ENCODE measurements at places on chromosomes 2 and 18.

- DNase-seq = no peak
Observed at GRCh38 chr2:176581557-176582165, 312.4 kb downstream of the MTX2 start.

DNA sequence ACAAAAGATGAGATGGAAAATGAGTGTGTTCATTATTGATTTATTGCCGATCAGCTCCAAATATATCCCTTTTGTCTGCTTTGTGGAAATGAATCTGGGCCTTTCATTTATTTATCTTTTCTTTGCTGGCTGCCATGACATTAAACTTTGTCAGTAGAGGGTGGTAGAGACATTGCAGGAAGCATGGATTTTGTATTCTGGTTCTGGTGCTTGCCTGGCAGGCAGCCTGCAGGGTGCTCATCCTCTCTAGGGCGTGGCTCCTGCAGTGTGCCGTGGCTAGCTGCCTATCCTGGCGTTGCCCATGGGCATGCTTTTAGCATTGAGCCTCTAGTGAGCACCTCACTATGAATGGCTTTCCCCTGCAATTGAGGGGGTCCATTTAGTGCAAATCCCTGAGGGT lies 593.1 kb downstream of the RNF144A start:
- no peak for DNase-seq

DNA sequence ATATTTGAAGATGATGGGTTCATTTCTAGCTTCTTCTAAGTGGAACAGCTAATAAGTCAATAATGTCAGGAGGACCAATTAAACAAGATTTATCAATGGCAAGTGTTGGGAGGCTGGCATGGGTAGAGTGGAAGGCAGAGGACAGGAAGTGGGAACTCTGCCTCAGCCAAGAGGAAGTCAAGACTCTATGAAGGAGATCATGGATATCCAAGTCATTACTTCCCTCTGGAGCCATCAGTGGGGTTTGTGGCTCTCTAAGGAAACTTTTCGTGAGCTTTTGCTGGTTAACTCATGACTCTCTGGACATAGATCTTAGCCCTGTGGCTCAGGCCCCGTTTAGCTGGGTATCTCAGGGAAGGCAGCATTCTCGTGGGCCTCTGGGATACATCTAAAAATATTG lies 410.4 kb upstream of the ID2 start:
- DNase-seq = no peak

DNA sequence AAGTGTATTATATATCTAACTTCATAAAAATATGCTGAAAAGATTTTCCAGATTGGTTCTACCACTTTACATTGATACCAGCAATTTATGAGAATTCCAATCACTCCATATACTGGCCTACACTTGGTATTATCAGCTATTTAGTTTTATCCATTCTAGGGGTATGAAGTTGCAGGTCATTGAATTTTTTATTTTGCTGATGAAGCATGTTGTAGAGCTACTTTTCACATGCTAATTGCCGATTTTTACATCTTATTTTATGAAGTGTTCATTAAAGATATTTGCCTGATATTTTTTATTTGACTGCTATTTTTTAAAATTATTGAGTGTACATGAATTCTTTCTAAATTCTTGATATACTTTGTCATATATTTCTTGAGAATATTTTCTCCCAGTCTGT lies 542.1 kb downstream of the ADCYAP1 start:
- DNase-seq = no peak

GRCh38 chr2:10668402-10669012 lies 21.3 kb downstream of the NOL10 start:
- no peak for DNase-seq

DNA sequence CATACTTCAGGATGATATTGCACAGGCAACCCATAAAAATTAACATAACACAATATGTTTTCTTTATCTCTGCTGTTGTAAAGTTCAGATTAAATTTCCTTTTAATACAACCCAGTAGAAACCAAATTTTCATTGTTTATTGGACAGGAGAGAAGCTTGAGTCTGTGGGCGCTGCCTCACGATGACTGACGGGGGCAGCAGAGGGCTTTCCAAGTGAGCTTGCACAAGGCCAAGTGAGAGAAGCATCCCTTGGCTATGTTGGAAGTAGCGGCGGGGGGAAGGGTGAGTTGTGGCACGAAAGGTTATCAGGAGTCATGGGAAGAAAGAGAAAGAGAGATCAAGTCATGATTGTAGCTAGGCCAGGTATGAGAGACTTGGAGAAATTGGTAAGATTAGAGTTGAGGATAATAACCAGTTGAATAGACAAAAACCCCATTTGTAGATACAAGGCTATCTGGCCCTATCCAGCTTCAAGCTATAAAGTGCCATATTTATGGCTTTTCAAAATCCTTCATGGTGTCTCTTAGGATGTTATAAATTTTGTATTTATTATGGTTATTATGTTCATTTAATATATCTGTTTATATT lies 413.7 kb upstream of the FAM98A start:
- DNase-seq = no peak

GRCh38 chr2:54872780-54873179 lies 149.3 kb downstream of the EML6 start:
- DNase-seq = no peak

DNA sequence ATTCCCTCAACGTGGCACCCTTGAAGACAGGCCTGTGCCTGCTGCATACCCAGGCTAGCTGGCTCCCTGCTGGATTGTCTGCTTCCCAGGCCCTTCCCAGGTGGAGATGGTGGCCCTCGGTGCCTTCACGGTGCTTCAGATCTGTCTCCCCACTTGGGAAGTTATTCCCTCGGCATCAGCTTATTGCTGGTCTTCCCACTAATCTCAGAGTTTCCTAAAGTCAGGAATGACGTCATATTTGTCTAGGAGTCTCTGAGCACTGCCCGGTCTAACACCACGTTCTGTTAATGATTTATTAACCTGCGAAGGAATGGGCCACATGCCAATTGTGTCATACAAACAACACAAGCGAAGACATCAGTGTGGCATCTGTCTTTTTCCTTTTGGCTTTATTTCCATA lies 269.8 kb upstream of the ID2 start:
- DNase-seq = no peak

- no peak for DNase-seq
Observed at GRCh38 chr2:106130251-106130998, 63.7 kb downstream of the UXS1 start.

- no peak for DNase-seq
Observed at GRCh38 chr2:207472343-207473048, 57.3 kb upstream of the CREB1 start.

DNA sequence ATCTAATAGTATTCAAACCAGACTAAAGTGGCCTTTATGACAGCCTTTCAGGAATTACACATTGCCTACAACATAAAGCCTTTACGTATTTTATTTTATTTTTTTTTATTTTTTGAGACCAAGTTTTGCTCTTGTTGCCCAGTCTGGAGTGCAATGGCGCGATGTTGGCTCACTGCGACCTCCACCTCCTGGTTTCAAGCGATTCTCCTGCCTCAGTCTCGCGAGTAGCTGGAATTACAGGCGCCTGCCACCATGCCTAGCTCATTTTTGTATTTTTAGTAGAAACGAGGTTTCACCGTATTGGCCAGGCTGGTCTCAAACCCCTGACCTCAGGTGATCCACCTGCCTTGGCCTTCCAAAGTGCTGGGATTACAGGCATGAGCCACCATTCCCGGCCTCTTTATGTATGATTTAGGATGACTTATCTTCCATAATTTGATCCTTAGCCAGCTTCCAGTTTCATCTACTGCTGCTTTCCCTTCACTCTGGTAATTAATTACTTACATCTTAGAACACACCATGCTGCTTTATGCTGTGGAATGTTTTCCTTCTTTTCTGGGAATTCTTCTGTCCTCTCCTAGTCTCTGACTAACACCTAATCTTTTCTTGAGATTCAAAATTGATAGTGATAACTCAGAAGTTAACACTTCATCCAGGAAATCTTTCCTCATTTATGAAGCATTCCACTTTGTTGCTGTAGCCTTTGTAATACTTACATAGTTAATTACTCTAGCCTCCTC lies 2.6 kb downstream of the USP14 start:
- DNase-seq = no peak

GRCh38 chr18:6661692-6662415 lies 67.7 kb upstream of the ARHGAP28 start:
- no peak for DNase-seq

DNA sequence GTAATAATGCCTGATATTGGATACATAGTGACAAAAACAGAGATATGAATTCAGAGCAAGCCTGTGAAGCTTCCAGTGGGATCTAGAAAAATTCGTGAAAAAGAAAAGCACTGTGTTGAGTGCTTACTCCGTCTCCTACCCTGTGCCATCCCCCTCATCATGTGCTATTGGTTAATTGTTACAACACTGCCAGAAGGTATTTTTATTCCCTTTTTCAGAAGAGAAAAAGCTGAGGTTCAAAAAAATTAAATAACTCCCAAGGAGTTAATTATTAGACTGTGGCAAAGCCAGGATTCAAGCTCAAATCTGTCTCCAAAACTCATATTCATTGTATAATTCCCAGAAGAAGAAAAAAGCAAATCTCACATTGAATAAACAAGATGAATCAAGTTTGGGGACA lies 735.5 kb upstream of the ACVR2A start:
- DNase-seq = no peak

- DNase-seq = no peak
Observed at GRCh38 chr2:170162271-170162632, 15.7 kb upstream of the MYO3B start.

DNA sequence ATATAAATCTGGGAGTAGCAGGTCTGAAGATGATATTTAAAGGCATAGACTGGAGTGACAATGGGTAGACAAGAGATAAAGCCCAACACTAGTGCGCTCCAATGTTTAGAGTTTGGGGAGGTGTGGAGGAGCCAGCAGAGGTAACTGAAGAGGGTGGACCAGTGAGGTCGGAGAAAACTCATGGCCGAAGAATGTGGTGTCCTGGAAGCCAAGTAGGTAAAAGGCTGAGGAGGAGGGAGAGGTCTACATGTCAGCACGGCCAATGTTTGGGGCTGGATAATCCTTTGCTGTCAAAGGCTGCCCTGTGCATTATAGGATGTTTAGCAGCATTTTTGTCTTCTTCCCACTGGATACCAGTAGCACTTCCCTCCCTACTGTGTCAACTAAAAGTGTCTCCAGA lies 78.8 kb upstream of the KCNE4 start:
- no peak for DNase-seq

- DNase-seq = no peak
Observed at GRCh38 chr2:237556773-237557632, 9.4 kb upstream of the PRLH start.

GRCh38 chr2:3460156-3460555 lies 59.2 kb downstream of the ADI1 start:
- DNase-seq = no peak

DNA sequence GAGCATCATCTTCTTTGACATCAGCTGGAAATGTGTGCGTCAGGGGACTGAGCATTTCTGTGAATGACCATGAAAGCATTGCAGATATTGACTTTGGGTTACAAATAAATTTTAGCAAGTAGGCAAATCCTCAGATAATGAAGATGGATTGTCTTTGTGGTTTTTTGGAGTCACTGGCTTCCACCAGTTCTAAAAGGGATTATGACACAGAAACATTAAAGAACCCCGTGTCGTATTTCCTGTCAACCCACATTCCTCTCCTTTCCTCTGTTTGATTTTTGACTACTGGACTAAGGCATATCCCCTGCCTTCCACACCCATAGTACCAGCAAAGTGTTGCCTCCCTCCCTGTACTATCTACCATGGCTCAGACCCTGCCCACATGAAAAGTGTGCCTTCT lies 268.1 kb downstream of the MYO3B start:
- no peak for DNase-seq

GRCh38 chr2:188628989-188629752 lies 337.5 kb downstream of the GULP1 start:
- DNase-seq = no peak

- no peak for DNase-seq
Observed at GRCh38 chr2:6835467-6835866, 30.2 kb downstream of the CMPK2 start.

DNA sequence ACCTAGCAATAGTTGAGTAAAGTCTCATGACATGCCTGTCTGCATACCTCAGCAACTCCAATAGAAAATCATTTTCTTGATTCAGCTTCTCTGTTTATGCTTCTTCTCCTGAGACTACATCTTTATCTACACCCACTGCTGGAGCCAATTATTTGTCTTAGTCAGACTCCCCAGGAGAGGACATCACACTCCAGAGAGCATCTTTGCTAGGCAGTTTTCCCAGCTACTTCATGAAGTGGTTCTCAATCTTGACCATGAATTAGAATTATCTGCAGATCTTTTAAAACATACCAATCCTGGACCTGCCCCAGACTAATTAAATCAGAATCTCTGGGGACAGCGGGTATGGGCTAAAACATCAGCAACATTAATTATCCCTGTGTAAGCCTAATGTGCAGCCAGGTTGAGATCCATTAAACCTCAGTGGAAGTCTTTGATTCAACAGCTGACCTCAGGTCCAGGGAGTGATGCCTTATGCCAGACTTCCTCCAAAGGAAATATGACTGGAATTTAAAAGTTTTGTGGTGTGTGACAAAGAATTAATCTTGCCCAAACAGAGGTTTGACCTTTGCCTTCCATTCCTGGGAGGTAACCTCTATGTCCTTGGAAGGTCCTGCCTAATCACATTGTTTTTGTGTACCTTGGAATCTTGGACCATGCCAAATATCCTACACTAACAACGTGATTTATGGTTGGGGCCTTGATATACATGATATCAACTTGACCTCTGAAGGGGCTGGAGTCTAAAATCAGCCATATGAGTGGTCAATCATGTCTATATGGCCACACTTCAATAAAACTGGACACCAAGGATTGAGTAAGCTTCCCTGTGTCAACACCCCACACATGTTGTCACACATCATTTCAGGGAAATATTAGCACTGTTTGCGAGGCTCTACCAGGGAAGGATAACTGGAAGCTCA lies 99.3 kb upstream of the DNAJC10 start:
- no peak for DNase-seq

GRCh38 chr2:212089873-212090272 lies 448.7 kb downstream of the ERBB4 start:
- DNase-seq = no peak

- DNase-seq = no peak
Observed at GRCh38 chr2:203786549-203787351, 80.3 kb downstream of the CD28 start.

GRCh38 chr2:175195012-175195411 lies 13.5 kb upstream of the ATP5MC3 start:
- no peak for DNase-seq

DNA sequence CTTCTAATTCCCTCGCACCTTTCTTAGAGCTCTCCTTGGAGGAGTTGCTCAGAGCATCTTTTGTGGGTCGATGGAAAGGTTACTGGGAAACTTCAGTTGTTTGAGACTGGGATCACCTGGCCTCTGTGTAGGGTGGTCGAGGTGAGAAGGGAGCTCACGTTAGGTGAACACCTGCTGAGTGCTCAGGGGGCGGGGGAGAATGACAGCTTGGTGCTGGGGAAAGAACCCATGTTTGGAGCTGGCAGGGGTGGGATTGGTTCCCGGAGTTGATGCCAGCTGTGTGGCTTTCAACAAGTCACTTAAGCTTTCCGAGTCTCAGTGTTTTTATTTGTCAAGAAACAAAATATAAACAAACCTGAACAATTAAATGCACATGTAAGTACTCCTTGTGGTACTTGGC lies 122.3 kb downstream of the GLI2 start:
- no peak for DNase-seq

DNA sequence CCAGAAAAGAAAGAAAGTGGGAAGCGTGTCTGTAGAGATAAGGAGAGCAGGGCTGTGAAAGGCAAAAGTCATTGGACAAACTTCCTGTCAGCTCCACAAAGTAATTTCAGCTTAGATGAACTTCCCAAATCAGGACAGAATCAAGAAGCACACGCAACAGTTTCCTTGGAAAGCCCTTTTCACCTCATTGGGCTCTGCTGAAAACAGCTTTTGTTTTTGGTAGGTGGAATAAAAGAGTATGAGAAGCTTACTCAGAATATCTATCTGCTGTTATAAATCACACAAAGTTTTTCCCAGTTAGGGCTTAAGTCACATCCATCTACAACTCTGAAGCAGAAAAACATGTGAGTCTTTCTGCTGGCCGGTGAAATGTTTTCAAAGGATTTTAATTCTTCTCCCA lies 42.4 kb upstream of the EFEMP1 start:
- DNase-seq = no peak

Measured in stimulated activated naive CD8-positive, alpha-beta T cell treated with anti-CD3 and anti-CD28 coated beads, Interleukin-15, amount 100 ng/mL, for 72 hours (primary cell).